ENCODE measurements at places on chromosomes 6 and 20.
A peak's percentile ranks its signal among the peaks of the same experiment; 100 is the strongest.

GRCh38 chr6:46719099-46719498, 16.1 kb downstream of the PLA2G7 start:
- no peaks in the 10 kb centered on the region for H3K27me3 ChIP-seq
- H3K4me3 ChIP-seq = no peak overlapping the region
- peak; percentile 41 for DNase-seq
- no peaks in the 10 kb centered on the region for H3K4me1 ChIP-seq

DNA sequence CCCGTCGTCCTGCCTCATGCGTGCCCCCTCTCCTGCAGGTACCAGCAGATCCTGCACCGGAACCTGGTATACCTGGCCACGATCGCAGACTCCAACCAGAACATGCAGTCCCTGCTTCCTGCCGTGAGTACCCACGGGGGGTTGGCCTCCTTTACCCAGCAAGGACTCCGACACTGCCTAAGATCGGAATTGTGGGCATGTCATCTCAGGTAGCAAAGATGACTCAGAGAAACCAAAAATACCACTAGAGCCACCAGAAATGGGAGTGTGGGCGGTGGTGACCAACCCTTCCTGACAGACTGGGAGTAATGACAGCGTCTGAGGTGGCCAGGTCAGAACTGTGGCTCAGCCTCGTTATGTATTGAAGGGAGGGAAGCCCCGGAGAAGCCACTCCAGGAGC, 16.3 kb downstream of the SS18L1 start:
- H3K27me3 ChIP-seq = no peaks in the 10 kb centered on the region
- no peak overlapping the region for H3K4me3 ChIP-seq
- H3K36me3 ChIP-seq = peaks cover 37% of the 10 kb centered on the region
- H3K4me1 ChIP-seq = peaks cover 7% of the 10 kb centered on the region
- H3K27ac ChIP-seq = no peak overlapping the region
- peak; percentile 49 for DNase-seq

- H3K27me3 ChIP-seq = no peaks in the 10 kb centered on the region
- peak; percentile 71 for DNase-seq
- H3K27ac ChIP-seq = no peak overlapping the region
- peaks cover 22% of the 10 kb centered on the region for H3K4me1 ChIP-seq
- H3K36me3 ChIP-seq = no peaks in the 10 kb centered on the region
These were observed 335.7 kb downstream of the NRN1 start for GRCh38 chr6:5670811-5671561.

- no peaks in the 10 kb centered on the region for H3K27me3 ChIP-seq
- no peak overlapping the region for H3K4me3 ChIP-seq
- no peaks in the 10 kb centered on the region for H3K4me1 ChIP-seq
- H3K36me3 ChIP-seq = peaks cover 6% of the 10 kb centered on the region
- DNase-seq = no peak
These were observed 69.1 kb upstream of the SAMHD1 start for GRCh38 chr20:37020636-37021035.

DNA sequence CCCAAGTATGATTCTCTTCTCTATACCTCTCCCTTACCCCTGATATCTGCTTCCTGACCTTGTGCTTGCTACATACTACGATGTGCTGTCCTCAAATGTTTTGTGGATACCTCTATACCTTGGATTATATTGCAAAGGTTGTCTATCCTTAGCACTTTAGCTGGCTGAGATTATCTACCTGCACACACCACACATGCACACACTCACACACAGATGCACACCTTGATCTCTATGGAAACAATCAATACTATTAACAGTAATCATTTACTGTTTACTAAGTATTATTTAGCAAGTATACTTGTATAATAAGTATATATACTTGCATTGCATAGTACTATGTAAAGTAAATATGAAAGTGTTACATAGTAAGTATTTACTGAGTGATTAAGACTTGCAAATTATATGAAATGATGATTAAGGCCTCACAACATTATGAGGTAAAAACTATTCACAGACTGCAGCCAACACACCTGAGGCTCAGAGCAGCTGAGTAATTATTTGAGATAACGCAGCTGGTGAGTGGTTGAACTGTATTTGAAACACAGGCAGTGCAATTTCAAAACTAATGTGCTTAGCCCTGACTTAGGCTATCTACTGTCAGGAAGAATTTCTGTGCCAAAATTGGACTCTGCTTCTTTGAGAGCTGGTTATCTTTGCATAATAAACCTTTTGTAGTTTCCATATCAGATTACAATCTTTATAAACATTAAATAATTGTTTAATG, 699.9 kb downstream of the FRK start:
- H3K27me3 ChIP-seq = no peaks in the 10 kb centered on the region
- H3K27ac ChIP-seq = no peak overlapping the region
- no peaks in the 10 kb centered on the region for H3K36me3 ChIP-seq
- no peaks in the 10 kb centered on the region for H3K4me1 ChIP-seq

DNA sequence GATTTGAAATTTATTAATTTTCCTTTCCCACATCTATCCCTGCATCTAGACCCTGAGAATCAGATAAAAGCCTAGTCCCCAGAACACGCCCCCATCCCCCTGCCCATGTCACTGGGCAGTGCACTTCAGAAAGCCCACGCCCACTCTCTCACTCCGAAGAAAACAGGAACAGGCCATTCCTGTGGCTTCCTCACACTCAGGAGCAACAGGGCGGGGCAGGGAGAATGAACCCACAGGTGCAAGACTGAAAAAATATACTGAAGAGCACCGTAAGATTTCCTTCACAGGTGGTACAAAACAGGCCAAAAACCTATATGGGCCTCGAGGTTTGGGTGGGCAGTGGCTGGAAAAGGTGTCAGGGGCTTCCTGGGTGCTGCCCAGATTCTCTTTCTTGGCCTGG, 3.4 kb downstream of the OXT start:
- peaks cover 42% of the 10 kb centered on the region for H3K27me3 ChIP-seq
- H3K27ac ChIP-seq = no peak overlapping the region
- H3K4me1 ChIP-seq = no peaks in the 10 kb centered on the region
- DNase-seq = no peak
- H3K36me3 ChIP-seq = no peaks in the 10 kb centered on the region
- H3K4me3 ChIP-seq = no peak overlapping the region

DNA sequence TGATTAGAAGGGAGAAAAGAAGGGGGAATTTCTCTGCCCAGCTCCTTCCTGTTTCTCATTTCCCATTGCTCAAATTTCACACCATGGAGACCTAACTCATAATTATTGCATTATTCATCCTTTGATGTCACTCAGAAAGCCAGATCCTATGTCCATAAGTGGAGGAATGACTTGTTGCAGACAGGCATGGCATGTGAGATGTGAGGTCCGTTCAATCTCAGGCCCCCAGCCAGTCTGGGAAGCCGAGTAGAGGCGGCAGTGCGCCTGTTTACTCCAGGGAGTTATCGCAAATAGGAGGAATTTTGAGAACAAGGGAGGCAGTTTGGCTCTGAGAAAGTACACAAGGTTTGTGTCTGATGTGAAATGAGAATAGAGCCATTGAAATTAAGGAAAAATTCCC, 26.9 kb upstream of the MOCS1 start:
- H3K4me3 ChIP-seq = no peak overlapping the region
- no peaks in the 10 kb centered on the region for H3K36me3 ChIP-seq
- peak; percentile 47 for DNase-seq
- peak overlapping the region; percentile 7 for H3K27ac ChIP-seq

DNA sequence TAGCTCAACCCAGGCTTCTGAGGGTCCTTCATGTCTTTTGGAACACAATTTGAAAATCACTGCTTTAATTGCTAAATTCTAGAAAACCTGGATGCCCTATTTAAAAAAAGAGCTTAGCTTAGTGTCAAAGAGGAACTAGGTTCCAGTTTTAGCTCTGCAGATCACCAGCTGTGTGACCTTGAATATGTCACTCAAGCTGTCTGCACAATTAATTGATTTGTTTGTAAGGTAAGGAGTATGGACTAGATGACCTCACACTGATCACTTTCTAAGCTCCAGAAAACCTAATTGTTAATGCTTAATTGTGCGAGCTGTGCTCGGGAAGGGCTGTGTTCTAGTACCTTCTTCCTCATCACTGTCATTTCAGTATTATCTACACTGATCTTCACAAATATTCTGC, 26.2 kb downstream of the UTRN start:
- no peak for DNase-seq
- no peak overlapping the region for H3K4me3 ChIP-seq
- no peak overlapping the region for H3K27ac ChIP-seq
- no peaks in the 10 kb centered on the region for H3K27me3 ChIP-seq
- H3K36me3 ChIP-seq = peaks cover 3% of the 10 kb centered on the region

- H3K27me3 ChIP-seq = peaks cover 3% of the 10 kb centered on the region
- no peak for DNase-seq
- H3K4me1 ChIP-seq = no peaks in the 10 kb centered on the region
- H3K27ac ChIP-seq = no peak overlapping the region
- no peaks in the 10 kb centered on the region for H3K36me3 ChIP-seq
These were observed 53.4 kb downstream of the LYRM2 start for GRCh38 chr6:89585154-89585553.

DNA sequence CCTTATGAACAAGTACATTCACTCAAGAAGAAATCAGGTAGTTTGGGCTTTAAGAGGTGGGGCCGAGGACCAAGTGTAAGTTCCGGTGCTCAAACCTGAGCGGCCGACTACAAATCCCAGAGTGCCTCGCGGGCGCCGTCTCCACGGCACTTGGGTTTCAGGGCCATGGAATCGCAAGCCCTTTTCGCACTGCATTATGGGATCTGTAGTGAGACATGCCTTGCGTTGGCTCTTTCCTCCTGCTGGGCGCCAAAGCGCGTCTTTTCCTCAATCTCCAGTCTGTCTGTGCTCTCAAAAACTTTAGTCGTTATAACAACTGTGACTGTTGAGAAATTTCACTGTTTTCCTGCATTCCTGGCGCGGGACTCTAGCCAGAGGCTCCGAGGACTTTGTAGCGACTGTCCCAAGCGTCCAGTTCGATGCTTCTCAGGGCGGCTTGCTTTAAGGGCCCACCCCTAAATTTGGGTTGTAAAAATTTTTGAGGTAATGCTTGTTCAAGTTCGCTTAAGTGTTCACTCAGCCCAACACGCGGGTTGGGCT, 408 bp upstream of the FBXO9 start:
- H3K4me3 ChIP-seq = peak overlapping the region; percentile 64
- H3K27ac ChIP-seq = peak overlapping the region; percentile 70
- peak; percentile 97 for DNase-seq
- peaks cover 4% of the 10 kb centered on the region for H3K4me1 ChIP-seq
- H3K36me3 ChIP-seq = no peaks in the 10 kb centered on the region
